SJCRH30 (cell line): ENCODE measurements at places on chromosomes 7 and 10. TPM values are rescaled to one million over a fixed set of nuclear protein-coding genes. Genes with fewer than 3 reads are reported as not detected.

PRKAR1B gene
- total RNA-seq: 6.9 and 9.0 TPM in 2 replicates

ADIRF gene
- total RNA-seq: 0.34 and 0.68 TPM in 2 replicates

UTF1 gene
- total RNA-seq: not detected in 2 replicates

ADAM22 gene
- 14.0 and 18.3 TPM in 2 replicates for total RNA-seq

ZNF487 gene
- total RNA-seq: 0.18 and 0.38 TPM in 2 replicates
